T-helper 9 cell (primary cell): ENCODE measurements at places on chromosomes 5 and 9.

GRCh38 chr5:72203251-72203845 lies 96.1 kb downstream of the MAP1B start:
- no peak for DNase-seq

DNA sequence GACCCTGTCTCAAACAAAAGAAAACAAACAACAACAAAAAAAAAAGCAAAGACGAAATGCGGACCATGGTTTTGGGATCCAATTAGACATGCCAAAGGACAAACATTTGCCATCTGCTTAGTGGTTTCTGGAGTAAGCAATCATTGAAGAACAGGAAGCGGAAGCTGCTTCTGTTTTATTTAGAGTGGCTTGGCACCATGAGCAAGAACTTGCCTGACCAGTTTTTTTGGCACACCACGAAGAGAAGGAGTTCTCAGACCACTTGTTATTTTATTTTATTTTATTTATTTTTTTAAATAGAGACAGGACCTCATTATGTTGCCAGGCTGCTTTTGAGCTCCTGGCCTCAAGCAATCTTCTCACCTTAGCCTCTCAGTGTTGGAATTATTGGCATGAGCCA lies 17.0 kb downstream of the BTF3 start:
- DNase-seq, result no peak

DNA sequence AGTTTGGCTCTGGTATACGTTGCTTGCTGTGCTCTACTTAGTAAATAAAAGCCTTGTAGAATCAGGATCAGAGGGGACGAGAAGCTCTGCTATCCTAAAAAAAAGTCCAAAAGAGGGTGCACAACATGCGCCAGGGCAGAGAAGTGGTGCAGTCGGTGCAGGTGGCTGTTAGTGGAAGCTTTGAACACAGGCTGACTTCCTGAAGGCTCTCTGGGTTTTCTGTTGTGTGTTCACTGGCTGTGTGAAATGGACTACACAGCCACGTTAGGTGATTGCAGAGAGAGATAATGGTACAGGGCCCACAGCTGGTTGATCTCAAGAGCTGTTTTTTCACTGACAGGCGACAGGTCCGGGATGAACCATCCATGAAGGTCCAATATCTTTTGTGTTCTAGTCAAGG lies 167.4 kb downstream of the TMEM167A start:
- DNase-seq, result no peak

DNA sequence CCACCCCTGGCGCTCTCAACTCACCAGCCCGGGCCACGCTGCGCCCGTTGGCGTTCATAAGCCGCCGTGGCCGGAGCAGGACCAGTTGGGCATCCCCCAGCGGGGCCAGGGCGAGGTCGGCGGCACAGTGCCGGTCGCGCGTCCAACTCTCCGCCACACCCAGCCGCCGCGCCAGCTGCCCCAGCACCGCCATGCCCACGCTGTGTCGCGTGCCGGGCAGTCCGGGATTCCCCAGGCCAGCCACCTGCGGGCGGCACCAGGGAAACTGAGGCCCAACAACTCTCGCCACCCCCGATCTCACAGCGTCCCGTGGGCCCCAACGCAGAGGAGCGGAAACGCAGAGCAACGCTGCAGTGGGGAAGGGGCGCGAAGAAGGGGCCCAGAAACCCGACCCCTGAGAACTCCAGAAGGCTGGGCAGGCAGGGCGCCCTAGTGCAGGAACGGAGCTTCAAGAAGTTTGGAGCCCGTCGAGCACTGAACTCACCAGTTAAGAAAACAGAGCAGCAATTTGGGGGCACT lies 453 bp downstream of the PTRH1 start:
- no peak for DNase-seq

- DNase-seq, result no peak
These were observed 371.0 kb downstream of the ICE1 start for GRCh38 chr5:5793242-5794117.

DNA sequence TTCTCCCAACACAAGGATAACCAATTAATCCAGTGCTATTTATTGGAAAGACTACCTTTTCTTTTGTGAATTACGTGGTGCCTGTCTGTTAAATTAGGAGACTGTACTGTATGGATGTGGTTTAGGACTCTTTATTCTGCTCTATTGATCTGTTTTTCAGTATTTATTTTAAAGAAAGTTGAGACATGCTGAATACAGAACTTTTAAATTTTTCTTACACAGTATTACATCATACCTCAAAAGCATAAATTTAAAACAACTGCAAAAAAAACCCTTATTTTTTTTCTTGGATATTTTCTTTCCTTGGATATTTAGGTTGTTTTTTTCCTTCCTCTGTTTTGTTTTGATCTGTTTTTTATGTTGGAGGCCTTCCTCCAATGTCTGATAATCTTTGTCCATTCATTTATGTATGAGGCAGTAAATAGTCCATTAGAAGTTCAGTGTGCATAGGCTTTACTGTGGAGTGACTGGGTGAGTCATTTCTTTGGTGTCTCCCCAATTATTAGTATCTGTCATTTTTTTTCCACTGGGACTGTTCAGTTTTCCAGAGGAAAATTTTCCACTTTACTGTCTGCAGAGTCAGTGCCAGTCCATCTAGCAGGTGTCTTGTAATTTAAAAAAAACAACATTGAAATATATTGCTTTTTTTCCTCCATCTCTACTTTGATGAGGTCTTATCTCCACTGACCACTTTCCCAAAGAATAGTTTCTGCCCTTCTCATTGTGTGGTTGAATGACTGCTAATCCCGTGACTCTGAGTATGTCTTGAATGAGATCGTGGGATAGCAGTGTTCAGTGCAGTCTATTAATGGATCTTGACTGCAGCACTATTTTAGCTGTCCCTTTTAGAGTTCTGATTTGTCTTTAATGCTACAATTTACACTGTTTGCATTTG lies 15.2 kb downstream of the CYSTM1 start:
- no peak for DNase-seq

- DNase-seq, result no peak
These were observed 97.1 kb upstream of the LRRTM2 start for GRCh38 chr5:138972230-138972629.

GRCh38 chr5:54458221-54458620 lies 2.7 kb downstream of the HSPB3 start:
- no peak for DNase-seq

DNA sequence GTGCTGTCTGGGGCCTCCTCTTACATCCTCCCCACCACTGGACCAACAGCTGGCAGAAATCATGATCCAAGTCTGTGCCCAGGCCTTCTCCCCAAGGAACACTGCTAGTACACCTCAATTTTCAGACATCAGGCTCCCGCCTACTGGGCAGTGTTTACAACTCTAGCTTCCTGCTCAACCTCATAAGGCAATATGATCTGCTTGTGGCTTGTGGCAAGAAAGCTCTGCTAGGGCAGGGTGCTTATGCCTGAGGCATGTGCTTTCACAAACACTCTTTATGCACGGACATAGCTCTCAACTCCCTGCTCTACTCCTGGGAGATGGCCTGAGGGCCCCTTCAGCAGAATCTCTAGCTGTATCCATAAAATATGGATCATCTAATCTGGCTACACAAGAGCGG lies 32.5 kb downstream of the SH3TC2 start:
- no peak for DNase-seq

GRCh38 chr5:127840198-127840524 lies 137.0 kb downstream of the CCDC192 start:
- no peak for DNase-seq

DNA sequence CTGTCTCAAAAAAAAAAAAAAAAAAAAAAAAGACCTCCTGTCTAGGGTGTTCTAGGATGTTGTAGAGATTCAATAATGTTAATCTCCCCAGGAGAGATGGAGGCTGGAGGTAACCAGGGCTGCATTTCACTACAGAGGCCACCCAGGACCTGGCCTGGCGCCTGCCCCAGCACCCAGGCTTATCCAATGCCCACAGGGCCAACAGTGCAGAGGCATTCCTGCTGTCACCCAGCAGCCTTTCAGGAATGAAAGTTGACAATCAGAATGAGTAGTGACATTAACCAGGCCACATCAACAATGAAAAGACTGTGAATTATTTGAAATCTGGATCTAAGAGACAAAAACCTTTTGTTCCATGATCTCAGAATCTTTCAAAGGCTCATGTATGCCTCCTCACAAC lies 36.2 kb upstream of the GABRP start:
- no peak for DNase-seq

DNA sequence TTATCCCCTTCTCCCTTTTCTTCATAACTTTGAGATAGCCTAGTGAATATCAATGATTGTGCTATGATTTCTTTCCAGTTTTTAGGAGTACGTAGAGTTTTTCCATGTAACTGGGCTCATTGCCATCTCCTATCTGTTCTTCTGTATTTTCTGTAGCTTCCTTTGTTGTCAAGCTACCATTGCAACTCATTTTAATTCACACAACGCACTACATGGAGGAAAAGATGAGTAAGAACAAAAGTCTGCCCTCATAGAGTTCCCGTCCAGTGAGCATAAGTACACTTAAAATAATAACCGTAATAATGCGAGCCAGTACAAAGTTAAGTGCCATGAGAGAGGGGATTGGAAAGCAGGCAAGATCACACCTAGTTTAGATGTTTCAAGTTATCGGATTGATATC lies 177.7 kb downstream of the PAM start:
- DNase-seq, result no peak

- DNase-seq, result no peak
These were observed 155.9 kb upstream of the ATP10B start for GRCh38 chr5:161007879-161008278.

- no peak for DNase-seq
These were observed 37.2 kb upstream of the S1PR3 start for GRCh38 chr9:88954066-88954465.

- DNase-seq, result no peak
These were observed 40.4 kb downstream of the ZDHHC21 start for GRCh38 chr9:14652729-14653377.

DNA sequence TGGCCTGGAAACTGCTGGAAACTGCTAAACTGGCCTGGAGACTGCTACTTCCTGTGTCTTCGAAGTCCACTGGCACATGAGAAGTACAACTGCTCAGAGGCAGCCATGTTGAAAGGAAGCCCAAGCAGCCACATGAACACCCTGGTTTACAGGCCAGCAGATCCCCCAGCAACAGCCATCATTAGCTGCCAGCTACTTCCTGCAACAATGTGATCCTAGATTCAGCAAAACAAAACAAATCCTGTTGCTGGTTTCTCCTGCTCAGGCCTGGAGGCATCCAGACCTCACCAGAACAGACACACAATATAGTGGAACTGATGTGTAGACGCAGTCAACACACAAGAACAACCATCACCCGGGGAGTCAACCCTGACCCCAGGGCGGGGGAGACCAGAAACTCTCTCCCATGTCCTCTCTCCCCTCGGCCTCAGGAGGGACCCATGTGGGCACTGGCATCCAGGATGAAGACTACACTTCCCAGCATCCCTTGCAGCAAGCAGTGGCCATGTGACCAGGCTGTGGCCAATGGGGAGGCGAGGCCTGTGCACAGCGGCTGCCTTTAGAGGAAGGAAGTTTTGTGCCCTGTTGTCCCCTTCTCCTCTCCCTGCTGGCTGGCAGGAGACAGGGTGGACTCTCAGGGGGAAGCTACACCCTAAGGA lies 9.2 kb upstream of the LCN15 start:
- no peak for DNase-seq

- DNase-seq, result no peak
These were observed 154.8 kb upstream of the KLF9 start for GRCh38 chr9:70569070-70569772.

- no peak for DNase-seq
These were observed 56.1 kb downstream of the SAXO1 start for GRCh38 chr9:18976709-18977531.

GRCh38 chr9:89442981-89443814 lies 54.7 kb downstream of the SEMA4D start:
- no peak for DNase-seq

- DNase-seq, result no peak
These were observed 40.8 kb upstream of the ROPN1L start for GRCh38 chr5:10400831-10401230.

DNA sequence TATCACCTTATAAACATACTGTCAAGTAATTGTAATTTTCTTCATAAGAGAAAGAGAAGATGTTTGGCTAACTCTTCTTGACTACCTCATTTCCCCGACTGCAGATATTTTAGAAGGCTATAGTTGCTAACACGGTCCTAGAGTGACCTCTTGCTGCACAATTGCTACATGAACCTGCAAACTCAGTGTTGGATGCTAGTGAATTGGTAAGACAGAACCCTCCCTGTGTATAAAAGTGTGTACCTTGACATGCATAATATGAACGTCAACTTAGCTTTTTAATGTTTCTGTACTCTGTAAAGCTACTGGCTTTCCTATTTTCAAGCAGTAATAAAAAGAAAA lies 46.7 kb upstream of the CER1 start:
- DNase-seq, result no peak

GRCh38 chr5:141914199-141914743 lies 9.4 kb upstream of the DELE1 start:
- DNase-seq, result no peak

DNA sequence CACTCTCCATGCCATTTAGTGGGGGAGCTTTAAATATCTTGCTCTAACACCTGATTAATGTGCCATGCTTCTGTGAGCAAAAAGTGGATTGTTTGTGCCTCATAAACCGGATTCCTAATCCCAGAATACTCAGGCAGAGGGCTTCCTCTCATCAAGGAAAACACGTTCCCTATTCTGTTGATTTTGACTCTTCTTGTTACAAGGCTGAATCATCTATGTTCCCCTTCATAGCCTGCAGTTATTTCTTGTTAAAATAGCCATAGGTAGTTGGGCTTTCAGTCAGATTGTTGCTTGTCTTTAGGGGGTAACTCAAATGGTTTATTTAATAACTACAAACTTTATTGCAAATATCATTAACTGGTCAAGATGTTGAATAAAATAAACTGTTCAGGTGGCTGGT lies 26.6 kb downstream of the ROPN1L start:
- no peak for DNase-seq

GRCh38 chr9:127904561-127905003 lies 5.2 kb upstream of the ST6GALNAC6 start:
- no peak for DNase-seq

DNA sequence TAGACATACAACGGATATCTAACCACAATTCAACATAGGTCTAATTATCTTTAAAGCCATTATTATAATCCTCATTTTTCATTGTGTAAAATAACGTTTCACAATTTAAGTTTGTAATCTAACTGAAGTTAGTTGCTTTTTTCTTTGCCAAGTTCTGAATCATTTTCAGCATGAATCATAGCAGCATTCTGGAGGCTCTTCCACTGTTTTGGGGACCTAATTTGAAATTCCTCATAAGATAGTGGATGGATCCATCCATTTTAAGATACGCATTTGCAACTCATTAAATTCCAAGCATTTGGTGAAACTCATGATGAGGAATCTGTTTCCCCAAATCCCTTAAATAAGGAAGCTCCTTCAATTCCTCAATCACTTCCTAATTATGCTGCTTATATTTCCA lies 447.1 kb upstream of the CDH10 start:
- DNase-seq, result no peak
